Stimulated activated naive CD4-positive, alpha-beta T cell (primary cell): ENCODE measurements at places on chromosomes 11 and 22.

DNA sequence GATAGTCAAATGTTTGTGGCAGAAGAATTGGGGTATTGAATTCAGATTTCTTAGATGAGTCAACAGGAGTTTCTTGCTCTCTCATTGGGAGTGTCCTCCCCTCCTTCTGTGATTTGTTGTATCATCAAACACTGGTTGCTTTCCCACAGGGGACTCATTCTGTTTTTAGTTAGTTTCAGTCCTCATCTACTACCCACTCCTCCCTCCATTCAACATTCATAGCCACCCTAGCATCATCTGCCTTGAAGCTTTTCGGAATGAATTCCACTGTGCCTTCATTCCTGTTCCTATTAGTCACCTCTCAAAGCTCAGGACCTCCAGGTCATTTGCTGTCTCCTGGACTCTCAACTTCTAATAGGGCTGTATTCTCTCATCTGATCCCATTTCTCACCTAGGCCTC is 31.5 kb upstream of the RAB38 start:
- no peak for DNase-seq

- DNase-seq, result no peak
Observed at GRCh38 chr11:33396361-33396760, 139.2 kb downstream of the HIPK3 start.

- no peak for DNase-seq
Observed at GRCh38 chr22:46763051-46763705, 728 bp downstream of the TBC1D22A start.

DNA sequence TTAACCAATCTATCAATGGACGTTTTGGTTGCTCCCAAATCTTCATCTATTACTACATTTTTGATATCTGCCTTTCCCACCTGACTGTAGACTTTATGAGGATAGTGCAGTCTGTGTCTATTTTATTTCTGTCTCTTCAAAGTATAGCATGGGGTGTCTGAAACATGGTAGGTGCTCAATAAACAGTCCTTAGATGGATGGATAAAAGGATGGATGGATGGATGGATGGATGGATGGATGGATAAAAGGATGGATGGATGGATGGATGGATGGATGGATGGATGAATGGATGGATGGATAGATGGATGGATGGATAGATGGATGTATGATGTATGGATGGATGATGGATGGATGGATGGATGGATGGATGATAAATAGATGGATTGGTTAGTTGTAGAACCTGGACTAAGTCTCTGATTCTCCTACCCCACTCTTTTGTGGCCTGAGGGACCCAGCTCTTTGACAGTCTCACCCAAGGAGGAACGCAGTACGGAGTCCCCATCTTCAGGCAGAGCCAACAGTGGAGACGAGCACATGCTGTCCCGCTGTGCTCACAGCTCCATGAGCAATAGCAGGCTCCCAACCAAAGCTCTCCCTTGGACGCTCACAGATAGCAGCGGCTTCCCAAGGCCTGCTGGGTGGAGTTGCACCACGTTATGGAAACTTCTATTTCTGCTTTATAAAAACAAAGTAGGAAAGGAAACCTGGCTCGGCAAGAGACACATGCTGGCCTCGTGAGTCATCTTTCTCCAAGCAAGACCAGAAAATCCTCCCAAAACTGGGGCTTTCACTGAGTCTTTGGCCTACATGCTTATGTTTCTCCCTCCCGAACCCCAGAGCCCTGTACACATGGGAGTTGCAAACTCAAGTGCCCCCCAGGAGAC is 448.0 kb downstream of the MIAT start:
- DNase-seq, result no peak

- no peak for DNase-seq
Observed at GRCh38 chr11:114242032-114242431, 54.2 kb upstream of the NNMT start.

DNA sequence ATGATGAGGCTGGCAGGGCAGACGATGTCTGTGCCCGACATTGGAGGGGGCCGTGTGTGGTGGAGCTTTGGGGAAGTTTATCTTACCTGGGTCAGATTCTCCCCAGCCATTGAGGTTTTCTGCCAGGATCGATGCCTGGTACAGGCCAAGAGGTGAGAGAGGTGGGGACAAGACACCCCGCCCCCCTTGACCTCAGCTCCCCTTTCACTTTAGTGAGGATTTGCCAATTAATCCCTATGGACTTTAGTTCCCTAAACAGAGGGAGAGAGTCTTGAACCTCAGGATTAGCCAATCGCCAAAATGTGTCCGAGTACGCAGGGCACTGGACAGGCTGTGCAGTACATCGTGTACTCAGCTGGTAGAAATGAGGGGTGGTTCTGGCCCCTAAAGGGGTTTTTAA is 541 bp downstream of the HORMAD2 start:
- no peak for DNase-seq

DNA sequence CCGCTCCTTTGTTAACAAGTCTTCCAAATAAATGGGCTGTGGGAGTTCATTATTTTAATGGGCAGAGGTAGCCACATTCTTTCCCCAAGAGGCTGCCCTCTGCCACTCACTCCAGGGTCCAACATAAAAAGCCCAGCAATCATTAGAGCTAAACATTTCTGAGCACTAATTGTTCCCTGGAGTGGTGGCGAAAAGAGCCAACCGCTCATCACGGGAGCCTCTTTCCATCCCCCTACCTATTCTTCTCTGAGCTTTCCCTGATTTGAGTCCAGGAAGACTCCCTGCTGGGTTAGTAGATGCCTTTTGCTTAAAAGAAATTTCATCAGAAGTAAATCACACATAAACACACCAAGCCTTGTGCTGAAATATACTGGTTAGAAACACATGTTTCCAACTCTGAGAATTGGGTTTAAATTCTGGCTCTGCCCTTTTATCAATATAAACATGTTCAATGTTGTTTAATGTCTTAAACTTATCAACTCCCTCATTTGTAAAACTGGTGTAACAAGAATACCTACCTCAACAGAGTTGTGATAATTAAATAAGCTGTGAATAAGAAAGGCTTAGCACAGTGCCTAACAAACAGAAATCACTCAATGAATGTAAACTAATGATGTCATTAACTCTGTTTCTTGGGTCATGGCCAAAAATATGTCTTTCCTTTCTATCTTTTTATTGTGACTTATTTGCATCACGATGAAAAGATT is at the start of gene OR5A2:
Gene OR5A2, minus strand, starts transcription at position 53 of the 707 bp plus-strand sequence. CDS start 3,460 bp downstream, outside the sequence.
- no peak for DNase-seq

- no peak for DNase-seq
Observed at GRCh38 chr11:12569499-12570425, 104.5 kb upstream of the TEAD1 start.

DNA sequence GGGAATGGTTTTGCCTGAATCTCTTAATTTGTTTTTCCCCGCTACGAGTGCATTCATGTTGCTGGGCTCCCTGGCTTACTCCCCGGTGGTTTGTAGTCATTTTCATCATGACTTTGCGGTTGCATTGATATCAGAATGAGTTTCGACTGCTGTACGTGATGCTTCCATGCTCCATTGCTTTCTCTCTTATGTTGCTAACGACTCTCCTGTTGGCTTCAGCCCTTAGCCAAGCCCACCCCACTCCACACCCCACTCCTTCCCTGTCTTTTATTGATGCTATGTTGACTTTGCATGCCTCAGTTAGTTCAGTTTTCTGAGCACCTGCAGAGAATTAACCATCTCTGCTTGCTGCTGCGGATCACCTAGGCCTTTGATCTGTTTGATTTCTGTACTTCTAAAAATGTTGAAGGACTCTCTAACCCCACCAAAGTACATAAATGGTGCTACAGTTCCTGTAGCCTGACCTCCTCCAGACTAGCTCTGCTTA is 65.3 kb downstream of the ARFGAP2 start:
- no peak for DNase-seq

- DNase-seq, result no peak
Observed at GRCh38 chr22:39182478-39183030, 30.1 kb upstream of the CBX7 start.

- no peak for DNase-seq
Observed at GRCh38 chr11:1753229-1753928, 3.0 kb upstream of the IFITM10 start.

DNA sequence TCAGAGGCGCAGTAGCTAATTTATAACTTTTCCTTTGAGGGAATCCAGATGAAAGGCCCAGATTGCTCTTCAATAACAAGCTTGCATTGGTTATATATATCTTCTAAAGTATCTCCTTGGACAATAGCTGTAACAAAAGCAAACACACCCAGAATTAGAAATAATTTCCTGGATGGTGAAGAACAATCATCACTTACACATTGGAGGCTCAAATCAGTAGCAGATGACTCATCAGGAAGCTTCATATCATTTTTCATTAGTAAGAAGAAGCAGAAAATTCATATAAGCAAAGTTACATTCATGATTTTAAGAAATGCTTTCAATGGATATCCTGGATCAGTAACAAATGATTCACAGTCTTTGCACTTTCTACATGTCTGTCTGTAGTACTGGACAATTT is 173.6 kb upstream of the CCDC90B start:
- DNase-seq, result no peak

DNA sequence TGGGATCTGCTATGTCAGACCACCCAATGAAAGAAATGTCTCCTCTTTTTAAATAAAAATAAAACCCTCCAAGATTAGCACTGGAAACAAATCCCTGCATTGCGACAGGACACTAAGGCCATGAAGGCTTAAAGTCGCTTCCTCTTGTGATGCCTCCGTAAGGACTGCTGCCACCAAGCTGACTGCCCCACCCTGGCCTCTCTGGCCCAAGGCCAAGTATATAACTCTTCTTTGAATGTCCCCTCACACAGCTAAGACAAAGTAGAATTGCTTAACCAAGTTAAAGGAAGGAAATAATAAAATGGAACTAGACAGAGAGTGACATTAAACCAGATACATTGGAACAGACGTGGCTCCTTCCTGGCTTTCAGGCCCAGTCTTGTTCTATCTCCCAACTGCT is 7.5 kb upstream of the NRGN start:
- DNase-seq, result no peak

DNA sequence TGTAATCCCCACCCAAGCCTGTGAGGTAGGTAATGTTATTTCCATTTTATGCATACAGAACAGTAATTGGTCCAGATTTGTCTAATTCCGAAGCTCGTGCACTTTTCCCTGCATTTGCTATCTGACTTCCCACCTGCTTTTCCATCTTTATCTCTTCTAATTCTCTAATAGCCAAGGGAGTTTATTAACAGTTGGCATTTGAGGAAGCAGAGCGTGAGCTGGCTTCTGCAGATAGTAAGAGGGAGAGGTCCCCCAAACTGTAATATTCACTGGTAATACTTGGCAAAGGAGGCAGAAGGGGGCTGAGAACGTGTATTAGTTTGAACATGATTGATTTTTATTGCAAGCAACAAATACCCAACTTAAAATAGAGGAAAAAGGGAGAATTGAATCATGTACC is 110.8 kb upstream of the SPON1 start:
- no peak for DNase-seq
